ENCODE measurements at places on chromosomes 7 and 10.

GRCh38 chr10:29107866-29108498 lies 180.9 kb upstream of the LYZL1 start:
- DNase-seq, result no peak

- no peak for DNase-seq
These were observed 581.3 kb downstream of the ATRNL1 start for GRCh38 chr10:115674496-115674895.

DNA sequence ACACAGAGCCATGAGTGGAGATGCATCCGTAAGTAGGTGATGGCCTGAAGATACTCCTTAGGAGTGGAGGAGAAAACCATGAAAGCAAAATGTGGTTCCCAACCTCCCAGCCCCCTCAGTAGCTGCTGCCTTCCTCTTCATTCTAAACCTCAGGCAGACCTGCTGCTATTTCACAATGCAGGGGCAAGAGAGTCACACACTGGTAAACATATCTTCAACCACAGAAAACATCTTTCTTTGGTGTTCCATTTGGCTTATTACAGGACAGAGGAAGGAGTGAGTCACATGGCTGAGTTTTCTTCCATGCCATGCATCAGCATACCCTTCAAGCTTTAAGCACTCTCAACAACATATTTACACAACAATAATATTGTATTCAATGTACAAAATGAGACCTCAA lies 342.1 kb downstream of the BMPER start:
- DNase-seq, result no peak

- DNase-seq, result no peak
These were observed 130.5 kb downstream of the LHPP start for GRCh38 chr10:124592101-124592500.

- DNase-seq, result no peak
These were observed 326.5 kb upstream of the AOAH start for GRCh38 chr7:37050801-37051200.

DNA sequence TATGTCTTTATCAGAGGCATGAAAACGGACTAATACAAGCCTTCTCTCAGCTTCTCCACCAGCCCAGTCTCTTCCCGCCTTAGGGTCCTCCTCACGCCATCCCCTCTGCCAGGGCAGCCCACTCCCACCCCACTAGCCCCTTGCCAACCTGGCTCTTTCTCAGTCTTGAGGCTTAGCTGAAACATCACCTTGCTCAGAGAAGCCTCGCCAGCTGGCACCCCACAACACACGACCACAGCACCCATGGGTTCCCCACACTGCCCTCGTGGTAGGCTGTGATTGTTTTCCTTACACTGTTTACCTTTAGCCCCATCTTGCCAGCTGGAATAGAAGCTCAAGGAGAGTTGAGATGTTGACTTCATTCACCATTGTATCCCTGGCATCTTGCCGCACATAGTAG lies 44.4 kb downstream of the GPAM start:
- DNase-seq, result no peak

DNA sequence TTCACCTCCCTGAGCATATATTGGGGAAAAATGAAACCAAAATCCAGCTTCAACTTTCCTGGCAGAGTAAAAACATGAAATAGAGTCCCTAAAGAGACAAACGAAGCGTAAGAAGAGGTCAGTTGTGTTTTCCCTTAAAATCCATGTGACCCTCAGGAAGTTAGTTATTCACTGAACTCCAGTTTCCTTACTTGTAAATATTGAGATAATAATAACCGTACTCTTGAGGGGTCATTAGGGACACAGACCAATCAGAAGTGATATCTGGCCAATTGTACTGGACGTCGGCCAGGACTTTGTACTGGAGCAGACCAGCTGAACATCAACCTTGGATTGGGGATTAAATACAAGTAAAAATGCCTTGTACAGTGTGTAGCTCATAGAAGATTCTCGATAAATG lies 167.0 kb downstream of the GATA3 start:
- DNase-seq, result no peak

DNA sequence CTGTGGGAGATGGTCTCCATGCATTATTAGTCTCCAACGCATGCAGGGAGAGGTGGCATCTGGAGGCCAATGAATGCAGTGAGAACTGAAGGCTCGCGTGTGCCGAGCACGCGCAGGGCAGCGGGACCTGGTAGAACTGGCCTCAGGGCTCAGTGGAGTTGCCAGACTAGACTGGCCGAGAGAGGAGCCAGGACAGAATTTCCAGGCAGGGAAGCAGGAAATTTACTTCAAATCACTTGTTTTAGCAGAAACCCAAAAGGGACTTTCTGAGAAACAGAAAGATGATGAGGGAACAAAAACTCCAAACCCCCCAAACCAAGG lies 311.0 kb upstream of the IMMP2L start:
- no peak for DNase-seq
